Brain pericyte (primary cell): ENCODE measurements at places on chromosomes 5 and 9.

DNA sequence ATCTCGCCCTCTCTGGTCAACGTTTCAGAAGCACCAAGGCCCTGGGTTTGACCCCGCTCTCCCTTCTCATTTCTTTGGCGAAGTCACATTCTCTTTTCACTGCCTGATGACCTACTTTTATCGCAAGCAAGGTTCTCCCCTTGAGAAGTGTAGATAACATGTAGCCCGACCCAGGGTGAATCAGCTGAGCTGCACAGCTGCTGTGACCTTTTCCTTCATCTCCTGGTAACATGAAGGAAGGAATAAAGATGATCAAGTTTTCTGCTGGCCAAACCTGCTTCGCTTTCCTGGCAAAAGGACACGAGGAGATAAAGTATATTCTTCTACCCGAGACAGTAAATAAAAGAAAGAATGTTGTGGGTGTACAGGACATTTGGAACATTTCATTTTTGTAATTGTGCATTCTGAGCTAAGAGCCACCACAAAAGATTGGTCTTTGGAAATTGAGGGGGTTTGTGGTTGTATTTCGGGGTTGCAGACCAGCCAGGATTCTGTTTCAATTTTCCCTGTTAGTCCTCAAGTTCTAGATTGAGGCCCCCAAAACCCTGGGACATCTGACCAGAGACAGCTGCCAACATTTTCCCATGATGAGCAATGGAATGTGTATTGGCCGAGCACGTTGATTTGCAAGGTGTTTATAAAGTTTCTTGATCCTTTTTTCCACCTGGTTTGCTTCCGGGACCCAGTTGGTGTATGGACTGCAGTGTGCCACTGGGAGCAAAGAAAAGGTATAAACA is 155.1 kb upstream of the ZNF462 start:
- DNase-seq, result no peak

- DNase-seq, result no peak
Observed at GRCh38 chr9:72276429-72276828, 88.6 kb downstream of the ZFAND5 start.

DNA sequence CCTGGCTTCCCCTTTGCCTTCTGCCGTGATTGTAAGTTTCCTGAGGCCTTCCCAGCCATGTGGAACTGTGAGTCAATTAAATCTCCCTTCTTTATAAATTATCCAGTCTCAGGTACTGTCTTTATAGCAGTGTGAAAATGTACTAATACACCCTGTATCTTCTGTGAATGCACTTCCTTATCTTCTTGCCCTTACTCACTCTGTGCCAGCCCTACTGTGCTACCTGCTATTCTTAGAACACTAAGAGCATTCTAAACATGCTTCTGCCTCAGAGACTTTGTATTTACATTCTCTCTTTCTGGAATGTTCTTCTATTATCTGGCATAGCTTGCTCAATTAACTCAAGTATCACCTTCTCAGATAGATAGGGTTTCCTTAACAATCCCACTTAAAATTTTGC is 164.4 kb upstream of the EDIL3 start:
- no peak for DNase-seq

DNA sequence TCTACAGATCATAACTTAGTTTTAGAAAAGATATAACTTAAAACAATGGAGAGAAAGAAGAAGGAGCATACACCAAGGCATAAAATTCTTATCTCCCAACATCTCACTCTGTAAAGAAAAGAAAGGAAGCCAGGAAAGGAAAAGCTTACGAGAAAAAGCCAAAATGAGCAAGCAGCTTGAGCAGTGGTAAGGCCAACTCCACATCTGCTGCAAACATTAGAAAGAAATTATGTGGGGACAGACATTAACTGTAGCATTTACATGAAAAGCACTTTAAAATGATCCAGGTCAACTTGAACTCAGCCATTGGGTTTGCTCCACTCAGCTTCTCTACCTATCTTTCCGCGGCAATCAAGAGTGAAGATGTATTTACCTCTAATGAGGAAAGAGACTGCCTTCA is 176.9 kb downstream of the BNC2 start:
- DNase-seq, result no peak

- DNase-seq, result no peak
Observed at GRCh38 chr9:31519424-31519823, 865.0 kb upstream of the ACO1 start.

DNA sequence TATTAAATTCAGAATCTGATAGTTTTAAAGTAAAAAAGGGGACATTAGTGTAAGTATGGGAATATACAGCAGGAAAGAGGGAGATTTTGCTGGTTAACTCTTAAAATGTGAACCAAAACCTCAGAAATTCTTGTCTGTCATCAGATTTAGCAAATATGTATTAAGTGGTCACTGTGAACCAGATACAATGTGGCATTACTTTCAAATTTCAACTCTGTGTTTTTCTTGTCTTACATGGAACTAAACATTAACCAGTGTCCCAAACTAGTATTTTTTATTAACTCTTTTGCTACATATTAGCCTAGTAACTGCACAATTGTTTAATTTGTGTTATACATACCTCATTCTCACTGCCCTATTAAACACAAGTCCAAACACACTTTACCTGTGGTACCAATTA is 259.9 kb upstream of the RASA1 start:
- DNase-seq, result no peak

DNA sequence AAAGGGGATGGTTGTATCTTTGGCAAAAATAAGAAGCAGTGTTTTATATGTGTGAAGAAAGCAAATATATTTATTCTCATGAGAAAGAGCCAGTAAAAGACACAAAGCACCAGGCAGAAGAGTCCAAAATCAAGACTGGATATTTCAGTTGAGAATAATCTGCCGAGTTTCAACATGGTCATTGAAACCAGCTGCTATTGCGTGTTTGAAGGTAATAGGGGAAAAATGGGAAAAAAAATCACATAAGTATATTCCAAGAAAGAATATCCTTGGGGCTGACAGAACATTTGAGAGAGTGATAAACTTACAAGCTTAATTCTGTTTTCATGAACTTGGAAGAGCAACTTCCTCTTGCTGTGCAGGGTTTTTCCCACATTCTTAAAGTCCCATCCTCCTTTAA is 79.9 kb downstream of the ISOC1 start:
- no peak for DNase-seq

DNA sequence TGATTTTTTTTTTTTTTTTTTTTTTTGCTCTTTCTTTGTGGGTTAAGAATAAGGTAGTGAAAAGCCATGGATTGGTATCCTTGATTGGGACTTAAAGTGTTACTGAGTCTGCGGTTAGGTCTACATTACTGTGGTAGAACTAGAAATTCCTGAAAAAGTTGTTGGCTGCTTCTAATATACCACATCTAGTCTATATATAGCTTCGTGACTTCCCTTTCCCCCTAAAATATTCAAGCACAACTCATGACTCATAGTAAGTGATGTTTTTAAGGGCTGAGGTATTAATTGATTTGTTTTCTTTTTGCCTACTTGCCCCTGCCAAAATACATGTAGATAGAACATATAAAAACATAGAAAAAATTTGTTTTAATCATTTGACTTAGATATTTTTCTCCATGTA is 247.6 kb downstream of the TMEM232 start:
- DNase-seq, result peak; percentile 52

- DNase-seq, result no peak
Observed at GRCh38 chr5:82375488-82376244, 97.5 kb upstream of the RPS23 start.

GRCh38 chr5:138457531-138458275 is 7.6 kb upstream of the EGR1 start:
- no peak for DNase-seq

DNA sequence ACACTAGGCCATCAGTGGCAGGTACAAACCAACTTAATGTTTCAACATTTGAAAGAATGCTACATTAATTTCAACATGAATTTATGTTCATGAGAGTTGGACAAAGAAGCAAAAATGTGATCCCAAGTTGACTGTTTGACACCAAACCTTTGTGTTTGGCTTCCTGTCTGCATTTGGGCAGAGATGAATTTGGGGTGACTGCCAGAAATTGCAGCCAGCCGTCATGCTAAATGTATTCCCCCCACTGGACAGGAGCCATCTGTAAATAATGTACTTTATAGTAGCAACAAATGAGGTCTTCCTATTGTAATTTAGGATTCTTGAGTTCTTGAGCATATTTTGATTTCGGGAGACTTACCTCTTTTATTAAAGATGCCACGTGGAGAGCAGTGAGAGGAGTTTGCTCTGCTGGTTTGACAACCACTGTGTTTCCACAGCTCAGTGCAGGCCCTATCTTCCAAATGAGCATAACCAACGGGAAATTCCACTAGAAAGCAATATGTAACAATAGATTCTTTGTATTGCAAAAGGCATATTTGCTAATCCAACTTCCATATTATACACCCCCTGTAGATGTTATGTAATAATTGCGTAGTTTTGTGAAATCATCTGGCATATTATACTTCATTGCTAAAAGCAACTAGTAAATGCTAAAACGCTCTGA is 27.6 kb downstream of the ALDH1A1 start:
- DNase-seq, result no peak

- DNase-seq, result no peak
Observed at GRCh38 chr9:2802494-2802921, 41.4 kb downstream of the PUM3 start.

DNA sequence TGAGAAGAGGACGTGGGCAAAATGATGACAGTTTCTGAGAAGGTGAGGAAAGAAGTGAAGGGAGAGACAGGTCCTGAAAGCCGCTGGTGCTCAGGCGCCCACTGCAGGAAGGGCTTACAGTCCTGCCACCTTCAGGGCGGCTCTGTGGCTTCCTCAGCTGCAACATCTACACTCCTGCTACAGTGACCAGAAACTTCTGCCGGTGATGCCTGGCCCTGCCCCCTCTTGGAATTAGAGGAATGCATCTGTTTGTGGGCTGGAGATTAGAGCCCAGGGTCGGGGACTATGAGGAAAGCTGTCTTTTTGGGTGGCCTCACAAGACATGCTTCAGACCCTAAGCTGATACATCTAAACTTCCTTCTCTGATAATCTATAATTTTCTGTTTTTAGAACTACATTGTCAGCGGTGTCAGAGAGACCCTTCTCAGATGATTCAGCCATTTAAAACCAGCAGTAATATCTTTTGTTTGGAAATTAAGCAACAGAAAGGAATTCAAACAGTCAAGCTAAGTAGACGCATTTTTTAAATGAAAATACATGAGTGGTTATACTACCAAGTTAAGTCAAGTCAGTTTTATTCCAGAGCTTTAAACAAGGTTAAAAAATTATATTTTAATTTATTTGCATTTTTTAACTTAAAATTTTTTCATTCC is 30.4 kb downstream of the PRDM6 start:
- no peak for DNase-seq

- no peak for DNase-seq
Observed at GRCh38 chr9:5191985-5192384, 6.5 kb upstream of the INSL6 start.

DNA sequence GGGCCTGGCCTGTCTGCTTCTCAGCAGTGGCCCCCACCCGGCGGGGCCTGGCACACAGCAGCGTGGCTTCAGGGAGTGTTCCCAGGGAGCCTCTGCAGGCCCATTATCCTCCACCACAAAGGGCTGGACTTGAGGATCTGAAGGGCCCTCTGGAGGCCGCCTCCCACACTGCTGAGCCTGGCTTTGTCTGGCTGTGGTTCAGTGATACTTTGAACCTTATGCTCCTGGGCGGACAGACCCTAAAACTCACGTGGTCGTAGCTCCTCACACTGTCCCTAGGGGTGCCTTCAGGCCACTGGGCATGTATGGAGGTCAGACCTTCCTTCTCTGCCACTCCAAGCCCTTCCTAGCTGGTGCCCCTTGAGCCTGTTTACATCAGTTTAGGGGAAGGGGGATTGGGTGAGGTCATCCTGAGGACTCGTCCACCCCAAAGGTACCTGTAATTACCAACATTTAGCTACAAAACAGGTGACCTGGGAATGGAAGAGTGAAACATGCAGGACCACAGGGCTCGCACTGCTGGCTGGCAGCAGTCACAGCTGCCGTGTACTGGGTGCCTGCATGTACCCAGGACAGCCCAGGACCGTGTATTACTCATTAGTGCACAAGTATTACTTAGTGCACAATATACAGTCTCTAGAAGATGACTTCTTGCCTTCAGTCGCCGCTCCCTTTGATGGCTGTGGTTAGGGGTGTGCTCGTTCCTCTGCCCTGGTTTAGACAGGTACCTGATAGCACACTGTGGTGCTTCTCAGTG is 8.5 kb downstream of the GRHPR start:
- DNase-seq, result no peak

DNA sequence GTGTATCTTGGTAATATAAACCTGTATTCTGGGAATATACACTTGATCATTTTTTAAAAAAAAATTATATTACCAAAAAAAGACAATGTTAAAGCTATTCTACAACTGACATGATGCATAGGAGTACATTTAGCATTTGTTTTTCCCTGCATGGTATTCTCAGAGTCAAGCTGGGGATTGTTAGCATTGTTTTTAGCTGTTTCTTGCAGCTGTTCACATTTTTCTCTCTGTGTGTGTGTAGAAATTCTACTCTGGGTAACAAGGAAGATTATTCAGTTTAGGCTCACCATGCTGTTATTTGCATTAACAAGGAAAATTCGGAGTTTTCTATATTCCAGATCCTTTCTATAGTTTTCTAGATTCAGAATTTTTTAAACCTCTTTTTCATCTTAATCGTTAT is 62.2 kb downstream of the ADAMTS16 start:
- DNase-seq, result no peak

- no peak for DNase-seq
Observed at GRCh38 chr9:109519366-109519765, 21.3 kb upstream of the PTPN3 start.

DNA sequence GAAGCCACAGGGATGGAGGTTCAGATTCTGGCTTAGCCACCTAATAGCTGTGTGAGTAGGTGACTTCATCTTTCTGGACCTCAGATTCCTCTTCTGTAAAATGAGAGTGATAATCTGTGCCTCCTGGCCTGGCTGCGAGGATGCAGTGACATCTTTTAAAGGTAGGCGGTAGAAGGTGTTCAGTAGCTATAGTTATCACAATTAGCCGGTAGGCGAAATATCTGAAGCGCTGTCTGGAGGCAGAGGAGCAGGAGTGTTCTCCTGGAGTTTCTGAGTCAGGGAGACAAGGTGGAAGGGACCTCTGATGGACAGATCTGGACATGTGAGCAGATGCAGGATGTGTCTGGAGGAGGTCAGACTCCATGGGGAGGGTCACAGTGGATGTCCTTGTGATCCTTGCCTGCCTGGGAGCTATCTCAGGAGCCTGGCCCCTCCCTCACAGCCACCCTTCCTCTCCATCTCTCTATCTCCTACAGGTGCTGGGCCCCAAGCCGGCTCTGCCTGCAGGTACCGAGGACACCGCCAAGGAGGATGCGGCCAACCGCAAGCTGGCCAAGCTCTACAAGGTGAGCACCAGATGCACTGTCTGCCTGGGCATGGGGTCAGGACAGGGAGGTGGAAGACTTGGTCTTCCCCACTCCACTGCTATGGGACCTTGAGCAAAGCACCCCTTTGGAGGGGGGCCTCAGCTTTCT is 45.6 kb downstream of the GSN start:
- no peak for DNase-seq

GRCh38 chr5:148094336-148094735 is 30.6 kb downstream of the SPINK5 start:
- DNase-seq, result no peak

DNA sequence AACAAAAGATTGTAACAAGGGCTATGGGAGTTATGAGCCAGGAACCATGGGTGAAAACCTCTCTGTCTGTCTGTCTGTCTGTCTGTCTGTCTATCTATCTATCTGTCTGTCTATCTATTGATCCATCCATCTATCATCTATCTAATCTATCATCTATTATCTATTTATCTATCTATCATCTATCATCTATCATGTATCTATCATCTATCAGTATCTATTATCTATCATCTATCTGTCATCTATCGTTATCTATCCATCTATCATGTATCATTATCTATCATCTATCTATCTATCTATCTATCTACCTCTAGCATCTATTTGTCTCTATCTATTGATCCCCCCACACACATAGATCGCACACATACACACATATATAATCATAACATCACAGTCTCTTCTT is 112.9 kb downstream of the INSYN2B start:
- DNase-seq, result no peak
